ENCODE measurements at places on chromosomes 2 and 18. TPM values are rescaled to one million over a fixed set of nuclear protein-coding genes. Genes with fewer than 3 reads are reported as not detected.

- DNase-seq, result no peak
- no peak overlapping the region for H3K4me3 ChIP-seq
- H3K36me3 ChIP-seq, result peaks cover 12% of the 10 kb centered on the region
- no peak overlapping the region for H3K27ac ChIP-seq
- H3K27me3 ChIP-seq, result no peaks in the 10 kb centered on the region
- H3K4me1 ChIP-seq, result no peaks in the 10 kb centered on the region
These were observed 31.9 kb downstream of the UXS1 start for GRCh38 chr2:106161938-106162820.

GRCh38 chr2:204114295-204115136, 178.0 kb downstream of the ICOS start:
- no peak overlapping the region for H3K4me3 ChIP-seq
- no peak for DNase-seq
- H3K27me3 ChIP-seq, result no peaks in the 10 kb centered on the region
- H3K36me3 ChIP-seq, result no peaks in the 10 kb centered on the region
- no peak overlapping the region for H3K27ac ChIP-seq
- H3K4me1 ChIP-seq, result peaks cover 9% of the 10 kb centered on the region

- H3K27me3 ChIP-seq, result no peaks in the 10 kb centered on the region
- no peak overlapping the region for H3K4me3 ChIP-seq
- DNase-seq, result no peak
- H3K27ac ChIP-seq, result no peak overlapping the region
These were observed 367.4 kb upstream of the GULP1 start for GRCh38 chr2:187924293-187924692.

GRCh38 chr2:68426848-68427579, 40.1 kb downstream of the FBXO48 start:
- peak overlapping the region; percentile 67 for H3K27ac ChIP-seq
- H3K4me1 ChIP-seq, result peaks cover 16% of the 10 kb centered on the region
- no peaks in the 10 kb centered on the region for H3K36me3 ChIP-seq
- no peak overlapping the region for H3K4me3 ChIP-seq
- no peak for DNase-seq

GRCh38 chr2:115163572-115163971, 721.1 kb downstream of the DPP10 start:
- DNase-seq, result no peak
- H3K27ac ChIP-seq, result no peak overlapping the region
- H3K4me3 ChIP-seq, result no peak overlapping the region
- H3K4me1 ChIP-seq, result peaks cover 8% of the 10 kb centered on the region
- no peaks in the 10 kb centered on the region for H3K36me3 ChIP-seq

DNA sequence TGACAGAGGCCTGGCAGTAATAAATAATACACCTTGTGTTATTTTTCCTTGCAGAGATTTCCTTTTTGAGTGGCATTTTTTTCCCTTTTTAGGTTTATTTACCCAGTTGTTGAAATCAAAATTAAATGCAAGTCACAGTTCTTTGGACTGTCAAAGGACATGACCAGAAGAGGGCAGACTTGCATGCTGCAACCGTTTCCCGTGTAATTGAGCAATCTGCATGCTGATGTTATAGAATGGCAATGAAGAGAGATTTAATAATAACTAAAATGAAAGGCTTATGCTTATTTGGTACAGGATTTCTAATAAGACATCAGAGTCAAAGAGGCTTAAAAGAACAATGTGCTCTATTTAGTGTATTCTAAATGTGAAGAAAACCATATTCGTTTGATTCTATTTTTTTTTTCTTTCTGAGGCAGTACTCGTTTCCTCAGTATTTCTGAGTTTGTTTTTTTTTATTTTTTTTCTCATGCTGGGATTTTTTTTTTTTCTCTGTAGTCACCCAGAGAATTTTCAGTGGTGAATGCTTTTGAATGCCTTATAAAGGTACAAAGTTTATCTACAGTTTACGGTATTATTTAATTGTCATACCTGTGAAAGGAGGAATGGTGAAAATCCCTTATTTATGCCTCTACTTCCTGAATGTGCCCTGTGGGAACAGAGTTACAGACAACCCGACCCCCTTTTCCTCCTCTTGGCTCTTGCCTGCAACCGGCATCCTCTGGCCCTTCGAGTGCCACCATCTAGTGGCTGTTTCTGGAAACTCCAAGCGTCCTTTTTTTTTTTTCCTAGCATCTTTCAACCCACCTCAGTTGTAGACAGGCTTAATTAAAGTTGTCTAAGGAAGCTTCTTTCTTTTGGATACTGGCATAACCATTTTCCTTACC, 368.5 kb downstream of the LRRTM1 start:
- DNase-seq, result no peak
- no peaks in the 10 kb centered on the region for H3K4me1 ChIP-seq
- H3K27me3 ChIP-seq, result peaks cover 10% of the 10 kb centered on the region
- no peaks in the 10 kb centered on the region for H3K36me3 ChIP-seq

- no peak overlapping the region for H3K4me3 ChIP-seq
- no peaks in the 10 kb centered on the region for H3K27me3 ChIP-seq
- H3K4me1 ChIP-seq, result no peaks in the 10 kb centered on the region
- no peak for DNase-seq
These were observed 32.8 kb upstream of the ACKR3 start for GRCh38 chr2:236536727-236537398.

DNA sequence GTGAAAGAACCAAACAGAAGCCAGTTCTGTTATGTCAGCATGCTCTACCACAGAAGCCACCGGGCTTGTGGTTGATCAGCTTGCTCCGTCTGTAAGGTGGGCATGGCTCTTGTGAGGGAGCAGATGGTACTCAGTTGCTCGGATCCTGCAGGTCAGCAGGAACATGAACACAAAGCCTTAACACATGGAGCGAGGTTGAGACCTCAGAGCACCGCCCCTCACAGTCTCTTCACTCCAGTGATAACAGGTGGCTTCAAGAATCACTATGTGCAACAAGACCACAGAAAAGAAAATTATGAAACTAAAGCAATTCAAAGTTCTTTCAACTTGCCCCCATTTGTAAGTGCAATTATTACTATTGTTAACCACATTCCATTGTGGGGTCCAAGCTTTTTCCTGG, 72.1 kb downstream of the OSBPL6 start:
- no peak overlapping the region for H3K27ac ChIP-seq
- no peaks in the 10 kb centered on the region for H3K36me3 ChIP-seq
- no peak overlapping the region for H3K4me3 ChIP-seq
- no peaks in the 10 kb centered on the region for H3K27me3 ChIP-seq
- H3K4me1 ChIP-seq, result no peaks in the 10 kb centered on the region

The TWIST2 gene
- not detected for polyA plus RNA-seq

The EIF2AK3 gene
- 2.9 TPM for polyA plus RNA-seq

The TCF23 gene
- 0.02 TPM for polyA plus RNA-seq

The HOXD11 gene
- polyA plus RNA-seq, result not detected

Measured in liver (tissue), 10 donors.